Stimulated activated CD4-positive, alpha-beta T cell treated with anti-CD3 and anti-CD28 coated beads, Interleukin-12 subunit alpha, Interleukin-12 subunit beta, amount 100 ng/mL, for 48 hours (primary cell): ENCODE measurements at places on chromosomes 11 and 22.
A peak's percentile ranks its signal among the peaks of the same experiment; 100 is the strongest.

- no peak for DNase-seq
Observed at GRCh38 chr11:26834601-26835000, 112.7 kb upstream of the SLC5A12 start.

GRCh38 chr22:44369293-44369661 is 56.5 kb upstream of the SHISAL1 start:
- DNase-seq: no peak

DNA sequence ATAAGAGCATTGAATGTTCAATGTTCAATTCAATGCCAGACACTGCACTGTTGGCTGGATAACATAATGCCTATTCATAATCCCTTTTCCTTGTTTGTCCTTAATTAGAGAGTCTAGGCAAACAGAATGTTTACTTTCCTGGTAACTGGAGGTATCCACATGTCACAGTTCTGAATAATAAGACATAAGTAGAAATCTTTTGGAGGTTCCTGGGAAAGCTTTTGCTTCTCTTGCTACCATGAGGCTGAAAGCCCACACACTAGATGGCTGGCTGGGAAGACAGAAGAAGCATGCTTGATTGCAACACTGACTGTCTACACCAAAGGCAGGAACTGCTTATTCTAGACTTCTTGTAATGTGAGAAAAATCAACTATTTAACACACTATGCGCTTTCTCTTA is 79.5 kb downstream of the GAB2 start:
- no peak for DNase-seq

- DNase-seq: no peak
Observed at GRCh38 chr22:40374567-40374966, 4.2 kb downstream of the SGSM3 start.

GRCh38 chr11:125603207-125603606 is 10.6 kb downstream of the STT3A start:
- no peak for DNase-seq

DNA sequence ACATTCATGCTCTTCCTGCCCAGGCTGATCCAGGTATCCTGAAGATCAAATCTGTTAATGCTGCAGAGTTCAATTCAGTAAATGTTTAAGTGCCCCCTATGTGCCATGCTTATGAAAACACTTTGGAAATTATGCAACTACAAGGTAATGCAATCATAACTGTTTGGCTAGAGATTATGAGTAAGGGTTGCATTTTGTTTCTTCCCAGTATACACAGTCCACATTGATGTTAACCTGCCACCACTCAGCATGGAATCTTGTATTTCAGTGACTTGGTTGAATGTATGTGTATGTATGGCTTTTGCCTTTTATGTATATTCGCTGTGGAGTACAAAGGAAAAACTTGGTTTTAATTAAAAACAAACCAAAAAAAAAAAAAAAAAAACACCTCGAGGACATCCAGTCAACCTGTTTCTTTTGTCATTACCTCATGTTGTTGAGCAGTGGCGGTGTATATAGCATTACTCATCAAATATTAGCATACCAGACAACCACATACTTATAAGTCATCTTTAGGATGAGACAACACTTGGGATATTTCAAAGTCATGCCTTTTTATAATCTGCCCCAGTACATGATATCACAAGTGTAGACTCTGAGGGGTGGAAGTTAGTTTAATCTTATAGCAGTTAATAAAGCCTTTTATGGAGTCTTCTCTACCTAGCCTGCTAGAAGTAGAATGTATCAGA is 86.1 kb upstream of the HORMAD2 start:
- DNase-seq: no peak

GRCh38 chr11:9916480-9916879 is 252.6 kb downstream of the SWAP70 start:
- DNase-seq: no peak

DNA sequence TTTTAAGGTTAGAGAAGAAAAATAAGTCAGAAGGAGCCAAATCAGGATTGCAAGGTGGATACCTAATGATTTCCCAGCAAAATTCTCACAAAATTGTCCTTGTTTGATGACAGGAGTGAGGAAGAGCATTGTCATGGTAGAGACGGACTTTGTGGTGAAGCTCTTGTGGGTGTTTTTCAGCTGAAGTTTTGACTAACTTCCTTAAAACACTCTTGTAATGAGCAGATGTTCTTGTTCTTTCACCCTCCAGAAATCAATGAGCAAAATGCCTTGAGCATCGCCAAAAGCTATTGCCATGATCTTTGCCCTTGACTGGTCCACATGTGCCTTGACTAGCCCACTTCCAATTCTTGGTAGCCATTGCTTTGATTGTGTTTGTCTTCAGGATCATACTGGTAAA is 20.0 kb downstream of the CALCB start:
- no peak for DNase-seq

- DNase-seq: no peak
Observed at GRCh38 chr11:70631624-70632047, 233.3 kb downstream of the CTTN start.

- DNase-seq: no peak
Observed at GRCh38 chr11:75063741-75064314, 32.8 kb downstream of the OR2AT4 start.

- no peak for DNase-seq
Observed at GRCh38 chr11:134049303-134049702, 19.6 kb upstream of the JAM3 start.

DNA sequence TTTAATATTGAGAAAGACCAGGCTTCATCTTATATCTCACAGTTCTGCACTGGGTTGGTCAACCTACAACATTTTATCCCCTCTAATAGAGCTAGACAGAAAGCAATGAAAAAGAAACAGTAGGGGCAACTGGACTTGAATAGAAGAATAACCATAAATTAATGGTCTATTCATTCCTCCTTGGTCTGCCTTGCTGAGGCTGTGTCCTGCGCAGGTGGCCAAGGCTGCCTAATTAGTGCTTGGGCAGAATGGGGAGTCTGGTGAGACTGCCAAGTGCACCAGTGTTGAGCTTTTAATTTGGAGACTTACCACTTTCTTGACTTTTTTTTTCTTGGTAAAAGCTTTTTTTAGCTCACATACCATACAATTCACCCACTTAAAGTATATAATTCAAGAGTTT is 35.0 kb upstream of the SPON1 start:
- DNase-seq: no peak

DNA sequence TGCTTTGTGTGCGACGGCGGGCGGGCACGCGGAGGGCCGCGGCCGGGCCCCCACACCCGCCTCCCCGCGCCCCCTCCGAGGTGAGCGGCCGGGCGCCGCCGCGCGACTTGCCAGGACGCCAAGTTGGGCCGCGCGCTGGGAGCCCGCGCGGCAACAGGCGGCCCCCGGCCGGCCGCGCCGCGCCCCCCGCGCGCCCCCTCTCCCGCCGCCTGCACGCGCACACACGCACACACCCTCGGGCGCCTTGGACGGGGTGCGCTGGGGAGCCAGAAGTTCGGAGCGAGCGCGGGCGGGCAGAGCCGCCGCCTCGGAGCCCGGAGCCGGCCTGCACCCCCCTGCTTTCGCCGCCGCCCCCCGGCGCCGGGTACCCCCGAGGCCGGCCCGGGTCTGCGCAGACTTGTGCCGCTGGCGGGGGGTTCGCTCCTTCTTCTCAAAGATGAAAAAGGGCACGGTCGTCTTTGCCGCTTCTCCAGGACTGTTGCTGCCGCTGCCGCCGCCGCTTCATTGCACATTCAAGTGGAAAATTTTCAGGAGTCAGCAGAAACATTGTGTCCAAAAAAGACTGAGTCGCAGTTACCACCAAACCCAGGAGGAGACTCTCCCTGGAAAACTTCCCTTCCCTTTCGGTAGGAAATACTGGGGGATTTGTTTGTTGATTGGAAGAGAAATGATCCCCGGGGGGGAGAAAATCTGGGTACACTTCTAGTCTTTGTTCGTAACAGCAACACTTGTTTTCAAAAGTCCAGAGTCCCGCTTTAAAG is 895 bp downstream of the TEAD1 start:
- no peak for DNase-seq

DNA sequence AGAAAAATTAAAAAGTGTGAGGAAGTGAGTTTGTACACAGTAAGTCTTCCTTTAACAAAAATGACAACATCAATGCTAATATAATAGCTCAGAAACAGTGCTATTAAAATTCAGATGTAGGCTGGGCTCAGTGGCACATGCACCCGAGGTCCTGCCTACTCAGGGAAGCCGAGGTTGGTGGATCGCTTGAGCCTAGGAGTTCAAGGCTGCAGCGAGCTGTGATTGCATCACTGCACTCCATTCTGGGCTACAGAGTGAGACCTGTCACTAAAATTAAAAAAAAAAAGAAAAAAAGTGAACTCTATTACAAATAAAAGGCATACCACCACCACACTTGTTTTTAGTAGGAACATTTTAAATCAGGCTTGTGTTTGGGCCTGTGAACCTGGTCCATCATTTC is 39.2 kb upstream of the PAX6 start:
- DNase-seq: no peak

GRCh38 chr11:62024936-62025486 is 57.6 kb upstream of the FTH1 start:
- no peak for DNase-seq

GRCh38 chr11:117095284-117096161 is 2.7 kb downstream of the SIK3 start:
- no peak for DNase-seq

GRCh38 chr22:29480512-29481264 is 670 bp downstream of the NEFH start:
- DNase-seq: peak; percentile 11

DNA sequence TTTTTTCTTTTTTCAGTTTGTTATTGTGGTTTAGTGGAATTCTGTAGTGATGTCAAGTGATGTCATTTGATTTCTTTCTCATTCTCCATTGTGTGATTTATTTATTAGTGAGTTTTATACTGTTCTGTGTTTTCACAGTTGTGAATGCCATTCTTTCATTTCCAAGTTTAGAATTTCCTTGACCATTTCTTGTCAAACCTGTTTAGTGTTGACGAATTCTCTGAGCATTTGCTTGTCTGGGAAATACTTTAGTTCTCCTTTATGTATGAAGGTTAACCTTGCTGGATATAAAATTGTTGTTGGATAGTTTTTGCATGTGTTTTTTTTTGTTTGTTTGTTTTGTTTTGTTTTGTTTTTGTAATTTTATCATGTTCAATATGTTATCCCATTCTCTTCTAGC is 633.6 kb upstream of the FAT3 start:
- no peak for DNase-seq

DNA sequence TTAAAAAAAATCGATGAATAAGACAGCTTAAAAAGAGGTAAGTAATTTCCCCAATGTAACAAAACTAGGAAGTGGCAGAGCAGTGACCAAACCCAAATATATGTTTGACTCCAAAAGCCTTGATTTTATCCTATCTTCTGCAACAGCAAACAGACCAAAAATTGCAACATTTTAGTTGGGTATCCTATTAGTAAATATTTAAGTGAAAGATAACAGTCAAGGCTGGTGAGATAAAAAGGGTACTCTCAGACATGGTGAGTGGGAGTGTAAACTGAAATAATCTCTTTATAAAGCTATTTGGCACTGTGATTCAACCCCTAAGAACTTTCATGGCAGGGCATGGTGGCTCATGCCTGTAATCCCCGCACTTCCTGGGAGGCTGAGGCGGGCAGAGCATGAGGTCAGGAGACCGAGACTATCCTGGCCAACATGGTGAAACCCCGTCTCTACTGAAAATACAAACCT is 1.9 kb upstream of the RDX start:
- no peak for DNase-seq

- no peak for DNase-seq
Observed at GRCh38 chr22:42697542-42698013, 23.1 kb downstream of the A4GALT start.

- no peak for DNase-seq
Observed at GRCh38 chr11:131904756-131905155, 534.3 kb downstream of the NTM start.

- DNase-seq: no peak
Observed at GRCh38 chr22:45230026-45230721, 10.5 kb downstream of the KIAA0930 start.

DNA sequence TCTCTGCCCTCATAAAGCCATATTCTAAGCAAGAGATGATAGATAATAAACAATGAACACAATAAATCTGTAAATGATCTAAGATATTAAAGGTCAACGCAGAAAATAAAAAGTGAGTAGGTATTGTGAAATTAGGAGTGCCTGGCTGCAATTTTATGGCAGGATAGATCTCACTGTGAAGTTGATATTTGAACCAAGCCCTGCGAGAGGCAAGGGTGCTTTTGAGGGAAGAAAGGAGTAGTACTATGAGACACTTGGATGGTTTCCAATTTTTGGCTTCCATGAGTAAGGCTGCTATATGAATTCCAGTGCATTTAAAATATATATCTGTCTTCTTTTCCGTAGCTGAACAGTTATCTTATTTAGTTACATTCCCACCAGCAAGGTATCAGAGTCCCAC is 720.0 kb upstream of the CNTN5 start:
- no peak for DNase-seq

DNA sequence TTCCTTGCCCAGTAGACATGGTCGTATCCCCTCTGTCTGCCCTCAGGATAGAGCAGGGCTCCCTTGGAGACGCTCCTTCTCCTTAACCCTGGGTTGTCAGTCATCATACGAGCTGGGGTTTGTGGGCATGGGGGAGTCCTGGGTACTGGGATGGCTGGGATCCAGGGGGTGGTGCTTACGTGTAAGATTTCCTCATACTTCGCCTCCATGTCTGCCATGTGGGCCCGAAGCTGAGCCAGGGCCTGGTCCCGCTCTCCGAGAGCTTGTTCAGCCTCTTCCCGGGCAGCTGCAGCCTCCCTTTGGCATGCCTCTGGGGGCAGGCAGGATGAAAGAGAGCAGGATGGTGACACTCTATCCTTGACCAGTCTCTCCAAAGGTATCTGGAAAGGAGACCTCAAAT is 5.3 kb downstream of the NHERF4 start:
- DNase-seq: no peak

GRCh38 chr11:124859171-124859570 is 6.1 kb upstream of the ROBO3 start:
- no peak for DNase-seq

DNA sequence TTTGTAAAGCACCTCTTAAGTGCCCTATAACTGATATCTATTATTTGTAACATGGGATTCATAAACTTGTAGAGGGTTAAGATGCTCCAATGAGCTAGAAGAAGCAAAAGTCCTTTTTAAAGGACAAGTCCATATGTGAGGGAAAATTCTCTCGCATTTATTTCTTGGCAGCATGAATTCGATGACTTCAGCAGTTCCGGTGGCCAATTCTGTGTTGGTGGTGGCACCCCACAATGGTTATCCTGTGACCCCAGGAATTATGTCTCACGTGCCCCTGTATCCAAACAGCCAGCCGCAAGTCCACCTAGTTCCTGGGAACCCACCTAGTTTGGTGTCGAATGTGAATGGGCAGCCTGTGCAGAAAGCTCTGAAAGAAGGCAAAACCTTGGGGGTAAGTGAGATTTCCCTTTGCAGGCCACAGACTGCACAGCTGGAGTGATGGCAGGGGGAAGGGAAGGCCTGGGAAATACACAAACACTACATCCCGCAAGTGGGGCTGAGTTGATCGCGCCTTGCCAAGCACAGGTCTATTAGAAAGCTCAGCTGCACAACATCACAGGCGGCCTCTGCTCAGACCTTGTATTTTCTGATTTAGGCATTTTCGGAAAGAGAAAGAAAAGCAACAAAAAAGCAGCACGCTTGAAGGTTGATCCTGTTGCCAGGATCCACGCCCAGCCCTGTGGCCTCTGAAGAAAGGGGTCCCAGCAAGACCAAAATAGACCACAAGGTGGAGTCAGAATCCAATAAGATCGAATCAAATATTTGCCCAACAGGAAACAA is 1.5 kb downstream of the MS4A8 start:
- DNase-seq: no peak
